ENCODE measurements at places on chromosomes 5 and 9. TPM values are rescaled to one million over a fixed set of nuclear protein-coding genes. Genes with fewer than 3 reads are reported as not detected.

Gene NR2F1-AS1
- 12.2 TPM for total RNA-seq

Gene DBH
- total RNA-seq = not detected

Gene PCDHB16
- total RNA-seq = 0.33 TPM

Gene PTGR1
- total RNA-seq = 62.0 TPM
